NK-92 treated with Interleukin-12 subunit alpha and Interleukin-12 subunit beta, amount 100 ng/mL, for 24 hours (cell line): ENCODE measurements at places on chromosomes 6 and 20.

DNA sequence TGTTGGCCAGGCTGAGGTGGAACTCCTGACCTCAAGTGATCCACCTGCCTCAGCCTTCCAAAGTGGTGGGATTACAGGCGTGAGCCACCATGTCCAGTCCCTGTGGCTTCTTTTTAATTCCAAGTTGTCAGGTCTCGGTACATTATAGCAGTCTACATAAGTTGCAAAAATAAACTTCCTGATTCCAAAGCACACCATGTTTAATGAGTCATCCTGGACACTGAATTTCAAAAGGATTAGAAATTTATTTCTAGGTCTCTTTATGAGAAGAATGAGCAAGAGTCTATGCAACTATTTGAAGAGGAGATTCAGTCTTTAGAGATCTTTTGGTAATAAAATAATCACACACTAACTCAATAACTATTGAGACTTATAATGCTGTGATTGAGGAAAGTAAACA, 63.9 kb upstream of the MCHR2 start:
- DNase-seq, result no peak

- DNase-seq, result no peak
Observed at GRCh38 chr20:16479666-16480065, 93.6 kb downstream of the KIF16B start.

GRCh38 chr6:72825315-72825911, 203.5 kb downstream of the KCNQ5 start:
- no peak for DNase-seq

GRCh38 chr20:48782053-48782452, 45.7 kb downstream of the PREX1 start:
- DNase-seq, result no peak

DNA sequence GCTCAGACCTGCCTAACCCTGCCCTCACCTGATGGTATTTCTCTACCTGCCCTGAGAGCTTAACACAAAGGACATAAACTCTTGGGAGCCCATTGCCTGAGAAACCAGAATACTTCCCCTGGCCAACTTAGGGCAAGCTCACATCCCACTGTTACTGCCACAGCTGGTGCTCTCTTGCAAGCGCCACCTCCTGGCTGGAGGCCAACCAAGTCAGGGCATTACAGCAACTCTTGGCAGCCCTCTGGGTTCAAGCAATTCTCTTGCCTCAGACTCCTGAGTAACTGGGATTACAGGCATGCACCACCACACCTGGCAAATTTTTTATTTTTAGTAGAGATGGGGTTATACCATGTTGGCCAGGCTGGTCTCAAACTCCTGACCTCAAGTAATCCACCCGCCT, 70.1 kb downstream of the HECA start:
- DNase-seq, result no peak

DNA sequence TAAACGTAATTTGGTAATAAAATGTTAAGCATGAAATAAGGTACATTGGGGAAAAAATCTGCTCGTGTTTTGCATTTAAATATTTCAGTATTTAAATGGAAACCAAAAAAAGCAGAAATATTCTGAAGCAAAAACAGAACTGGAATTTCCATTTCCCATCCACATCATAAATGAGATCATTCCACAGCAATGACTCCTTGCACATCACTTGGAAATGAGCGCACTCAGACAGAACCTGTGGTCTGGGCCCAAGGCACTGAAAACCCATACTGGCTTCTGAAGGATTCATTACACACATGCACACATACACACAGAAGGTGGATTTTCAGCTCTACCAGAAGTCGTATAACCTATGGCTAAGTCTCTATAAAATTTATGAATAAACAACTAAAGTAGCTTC, 174.8 kb downstream of the IBTK start:
- DNase-seq, result no peak

DNA sequence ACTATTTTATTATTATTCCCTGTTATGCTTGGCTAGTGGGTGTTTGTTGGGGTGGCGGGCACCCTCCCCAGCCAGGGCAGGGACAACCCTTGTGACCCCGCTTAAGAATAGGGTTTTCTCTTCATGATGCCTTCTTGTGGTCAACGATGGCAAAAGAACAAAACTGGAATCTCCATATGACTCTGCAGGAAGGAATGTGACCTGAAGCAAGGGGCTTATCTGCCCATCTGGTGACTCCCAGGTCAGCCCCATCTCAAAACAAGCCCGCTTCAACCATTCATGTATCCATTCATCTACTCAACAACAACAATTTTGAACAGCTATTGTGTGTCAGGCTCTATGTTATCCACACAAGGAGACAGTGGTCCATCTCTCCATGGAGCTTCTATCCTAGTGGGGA, 30.9 kb upstream of the TGM6 start:
- DNase-seq, result no peak

- DNase-seq, result no peak
Observed at GRCh38 chr6:96626759-96627364, 63.9 kb downstream of the FHL5 start.

DNA sequence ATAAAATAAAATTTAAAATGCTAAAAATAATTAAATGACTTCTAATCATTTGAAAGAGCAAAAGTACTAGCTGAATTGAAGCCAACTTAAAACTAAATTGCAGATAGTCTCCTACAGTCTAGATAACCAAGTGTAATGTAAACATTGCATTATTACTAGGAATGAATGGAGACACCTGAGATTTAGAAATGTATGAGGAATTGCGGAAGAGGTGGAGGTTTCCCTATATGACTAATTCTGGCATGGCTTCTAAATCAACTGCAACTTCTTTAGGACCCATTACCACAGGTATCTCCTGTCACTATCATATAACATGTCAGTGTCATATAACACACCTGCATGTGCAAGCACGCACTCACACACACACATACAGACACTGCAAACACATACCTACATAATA, 13.2 kb upstream of the GPR6 start:
- DNase-seq, result no peak
